ENCODE measurements at places on chromosomes 1 and 21. TPM values are rescaled to one million over a fixed set of nuclear protein-coding genes. Genes with fewer than 3 reads are reported as not detected.

SLAMF9 gene
- polyA plus RNA-seq = not detected

DNA sequence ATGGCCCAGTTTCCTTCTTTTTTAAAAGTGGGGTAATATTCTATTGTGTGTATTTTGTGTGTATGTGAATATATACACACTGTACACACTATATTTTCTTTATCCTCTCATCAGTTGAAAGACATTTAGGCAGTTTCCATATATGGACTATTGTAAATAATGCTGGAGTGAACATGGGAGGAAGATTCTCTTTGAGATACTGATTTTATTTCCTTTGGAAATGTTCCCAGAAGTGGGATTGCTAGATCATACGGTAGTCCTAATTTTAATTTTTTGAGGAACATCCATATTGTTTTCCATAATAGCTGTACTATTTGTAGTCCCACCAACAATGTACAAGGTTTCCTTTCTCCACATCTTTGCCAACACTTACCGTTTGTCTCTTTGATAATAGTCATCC, 51.0 kb downstream of the F3 start:
- no peak for DNase-seq

LRRC53 gene
- 0.07 TPM for polyA plus RNA-seq

GRCh38 chr1:170967042-170967910, 31.9 kb downstream of the MROH9 start:
- DNase-seq = peak; percentile 5

DNA sequence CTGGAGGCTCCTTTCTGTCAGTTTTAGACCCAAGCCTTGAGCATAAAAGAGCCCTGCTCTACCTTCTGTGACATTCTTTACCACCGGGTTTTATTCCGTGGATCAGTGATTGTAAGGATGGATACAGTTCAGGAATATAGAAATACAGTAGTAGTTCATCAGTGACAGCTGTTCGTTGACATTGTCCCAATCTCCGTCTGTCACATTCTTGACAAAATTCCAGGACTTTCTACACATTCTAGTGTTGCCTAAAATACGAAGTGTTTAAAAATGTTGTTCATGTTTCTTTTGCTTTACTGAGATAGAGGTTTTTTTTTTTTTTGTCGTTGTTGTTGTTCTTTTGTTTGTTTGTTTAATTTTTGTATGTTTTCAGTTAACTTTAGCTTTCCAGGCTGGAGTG, 29.9 kb downstream of the MAP10 start:
- no peak for DNase-seq

ZNF670 gene
- 9.5 TPM for polyA plus RNA-seq

- DNase-seq = no peak
Measured at GRCh38 chr1:33515607-33516006, 43.2 kb downstream of the ZSCAN20 start.

DNA sequence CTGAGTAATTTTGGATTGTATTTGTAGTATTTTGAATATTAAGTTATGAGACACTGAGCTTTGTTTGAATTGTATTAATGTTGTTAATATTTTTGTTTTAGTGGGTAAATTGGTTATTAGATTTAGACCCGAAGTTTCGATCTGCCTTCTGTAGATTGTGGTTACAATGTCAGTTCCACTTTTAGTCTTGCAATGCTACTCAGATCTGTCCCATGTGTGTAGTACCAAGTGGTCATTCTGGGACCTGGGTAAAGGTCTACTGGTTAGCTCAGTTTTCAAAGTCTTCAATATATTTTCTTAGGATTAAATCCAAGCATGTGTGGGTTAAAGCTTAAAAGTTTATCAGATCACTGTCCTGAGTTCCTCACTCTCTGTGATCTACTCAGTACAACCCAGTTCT, 346.5 kb upstream of the PROX1 start:
- DNase-seq = no peak

DNA sequence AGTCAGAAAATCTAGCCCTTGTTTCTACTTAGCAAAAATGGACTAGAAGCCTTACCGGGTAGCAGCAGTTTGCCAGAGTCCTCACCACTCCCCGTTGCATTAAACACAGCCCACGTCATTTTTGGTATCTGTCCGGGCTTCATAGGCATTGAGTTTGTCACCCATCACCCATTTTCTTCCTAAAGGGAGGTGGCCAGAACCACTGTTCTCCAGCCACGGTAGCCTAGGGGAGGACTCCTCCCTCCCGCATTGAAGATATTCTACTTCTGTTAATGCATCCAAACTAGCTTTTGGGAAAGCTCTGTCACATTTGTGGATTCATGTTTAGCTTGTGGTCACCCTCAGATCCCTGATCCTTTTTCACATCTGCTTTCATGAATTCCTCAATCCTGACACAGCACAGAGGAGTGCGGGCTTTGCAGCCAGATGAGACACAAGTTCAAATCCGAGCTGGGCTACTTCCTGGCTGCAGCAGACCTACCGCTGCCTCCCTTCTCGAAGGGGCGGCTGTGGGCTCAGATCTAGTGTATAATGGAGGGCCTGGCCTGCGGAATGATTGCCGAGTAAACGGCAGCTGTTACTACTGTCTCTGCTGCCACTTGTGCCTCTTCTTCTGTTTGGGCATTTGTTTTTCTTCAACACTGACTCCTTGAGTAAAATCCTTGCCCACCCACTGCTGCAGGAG, 63.2 kb upstream of the EFHD2 start:
- no peak for DNase-seq

- DNase-seq = no peak
Measured at GRCh38 chr1:88985032-88985431, 7.4 kb downstream of the KYAT3 start.

GRCh38 chr21:23921670-23922418, 1685.4 kb downstream of the MRPL39 start:
- DNase-seq = no peak

DNA sequence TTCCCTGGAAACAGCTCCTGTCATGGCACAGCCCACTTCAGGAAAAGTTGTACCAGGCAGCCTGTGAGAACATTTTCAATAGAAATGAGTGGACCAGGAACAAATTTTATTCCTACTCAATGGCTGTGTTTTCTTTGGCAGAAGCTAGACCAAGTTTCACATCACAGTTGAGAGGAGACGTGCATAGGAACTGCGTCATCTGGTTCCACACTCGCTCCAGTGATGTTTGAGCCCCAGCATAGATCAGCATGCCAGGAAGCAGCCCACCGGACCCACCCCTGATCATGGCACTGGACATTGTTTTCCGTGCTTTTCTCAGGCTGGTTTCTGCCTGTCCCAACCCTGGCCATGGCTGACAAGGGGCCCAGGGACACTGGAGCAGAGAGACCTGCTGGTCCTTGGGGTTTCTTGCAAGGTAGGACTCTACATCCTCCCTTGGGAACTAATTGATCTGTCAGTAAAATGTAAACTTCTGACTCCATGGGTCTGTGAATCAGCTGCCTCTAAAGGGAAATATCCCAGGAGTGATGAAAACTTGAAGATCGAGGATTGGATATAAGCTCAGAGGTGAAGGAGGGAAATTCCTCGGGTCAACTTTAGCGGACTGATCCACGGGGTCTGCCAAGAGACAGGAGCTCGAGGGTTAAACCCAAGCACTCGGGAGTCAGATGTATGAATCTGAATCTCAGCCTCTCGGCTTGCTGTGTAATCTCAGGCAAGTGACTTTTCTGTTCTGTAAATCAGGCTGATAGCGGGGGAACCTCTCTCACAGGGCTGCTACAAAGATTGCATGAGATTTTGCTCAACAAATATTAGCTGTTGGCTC, 35.7 kb downstream of the NEK2 start:
- DNase-seq = no peak

FAM72D gene
- 2.6 TPM for polyA plus RNA-seq

RGS13 gene
- not detected for polyA plus RNA-seq

GRCh38 chr1:224563666-224564065, 52.5 kb upstream of the CNIH3 start:
- no peak for DNase-seq

SERTAD4 gene
- 3.9 TPM for polyA plus RNA-seq

DNA sequence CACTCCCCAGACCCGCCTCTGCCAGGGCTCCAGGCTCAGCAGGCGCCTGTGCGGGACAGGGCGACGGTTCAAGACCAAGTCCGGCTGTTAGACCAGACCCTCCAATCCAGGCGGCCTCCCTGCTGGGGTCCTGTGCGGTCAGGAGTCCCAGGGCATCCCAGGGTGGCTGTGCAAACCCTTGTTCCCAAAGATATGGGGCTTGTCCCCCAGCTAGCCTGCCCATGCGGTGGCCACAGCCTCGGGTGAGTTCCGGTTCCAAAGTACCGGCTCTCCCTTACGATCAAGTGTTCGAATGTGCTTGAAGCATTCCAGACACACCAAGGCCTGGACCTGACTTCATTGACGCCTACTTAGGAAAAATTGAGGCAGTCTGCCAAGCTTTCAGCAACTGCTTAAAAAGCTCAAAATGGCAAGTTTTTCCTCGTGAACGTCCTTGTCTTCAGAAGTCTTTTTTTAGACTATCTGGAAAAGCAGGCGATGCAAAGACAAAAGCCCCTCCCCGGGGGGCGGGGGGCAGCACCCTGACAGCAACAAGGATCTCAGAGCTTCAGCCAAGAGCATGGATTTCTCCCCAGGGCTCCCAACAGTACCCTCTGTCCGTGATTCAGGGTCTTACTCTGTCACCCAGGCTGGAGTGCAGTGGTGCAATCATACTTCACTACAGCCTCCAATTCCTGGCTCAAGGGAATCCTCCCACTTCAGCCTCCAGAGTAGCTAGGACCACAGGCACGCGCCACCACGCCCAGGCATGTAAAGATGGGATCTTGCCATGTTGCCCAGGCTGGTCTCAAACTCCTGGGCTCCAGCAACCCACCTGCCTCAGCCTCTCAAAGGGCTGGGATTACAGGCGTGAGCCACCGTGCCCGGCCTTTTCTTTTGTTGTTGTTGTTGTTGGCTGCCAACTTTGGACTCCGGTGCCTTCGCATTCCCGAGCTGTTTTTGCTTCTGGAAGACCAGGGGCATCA, 2.3 kb downstream of the FAAP20 start:
- DNase-seq = no peak

DNA sequence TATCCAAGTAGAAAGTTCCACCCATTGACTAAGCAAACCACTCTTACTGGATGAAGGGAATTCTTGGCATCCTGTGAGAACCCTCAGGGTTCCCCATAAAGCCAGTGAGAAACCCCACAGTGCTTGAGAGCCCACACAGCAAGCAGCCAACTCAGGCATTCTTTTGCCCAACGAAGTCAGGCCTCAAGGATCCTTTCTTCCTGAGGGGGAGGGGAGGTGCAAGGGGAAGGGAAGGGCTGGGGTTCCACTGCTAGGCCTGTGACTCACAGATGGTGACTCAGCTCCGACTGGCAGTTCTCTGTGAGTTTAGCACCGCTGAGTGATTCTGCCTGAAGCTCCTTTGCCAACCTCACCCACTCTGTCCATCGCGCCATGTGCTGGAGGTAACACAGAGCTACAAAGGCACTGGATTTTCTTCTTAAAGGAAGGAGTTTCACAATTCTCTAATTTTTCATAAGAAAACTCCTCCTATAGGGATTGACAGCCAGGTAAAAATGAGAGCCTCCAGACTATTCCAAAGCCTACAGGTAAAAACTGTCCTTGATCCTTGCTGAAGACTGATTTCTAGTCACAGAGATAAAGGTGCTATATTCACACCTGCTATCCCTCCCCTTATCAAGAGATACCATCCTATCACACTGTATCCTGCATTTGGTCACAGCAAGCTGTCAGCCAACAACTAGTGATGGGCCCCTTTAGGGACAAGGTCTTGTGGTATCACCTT, 4.8 kb downstream of the ENO1 start:
- DNase-seq = no peak

ACOT11 gene
- polyA plus RNA-seq = 9.9 TPM

DNA sequence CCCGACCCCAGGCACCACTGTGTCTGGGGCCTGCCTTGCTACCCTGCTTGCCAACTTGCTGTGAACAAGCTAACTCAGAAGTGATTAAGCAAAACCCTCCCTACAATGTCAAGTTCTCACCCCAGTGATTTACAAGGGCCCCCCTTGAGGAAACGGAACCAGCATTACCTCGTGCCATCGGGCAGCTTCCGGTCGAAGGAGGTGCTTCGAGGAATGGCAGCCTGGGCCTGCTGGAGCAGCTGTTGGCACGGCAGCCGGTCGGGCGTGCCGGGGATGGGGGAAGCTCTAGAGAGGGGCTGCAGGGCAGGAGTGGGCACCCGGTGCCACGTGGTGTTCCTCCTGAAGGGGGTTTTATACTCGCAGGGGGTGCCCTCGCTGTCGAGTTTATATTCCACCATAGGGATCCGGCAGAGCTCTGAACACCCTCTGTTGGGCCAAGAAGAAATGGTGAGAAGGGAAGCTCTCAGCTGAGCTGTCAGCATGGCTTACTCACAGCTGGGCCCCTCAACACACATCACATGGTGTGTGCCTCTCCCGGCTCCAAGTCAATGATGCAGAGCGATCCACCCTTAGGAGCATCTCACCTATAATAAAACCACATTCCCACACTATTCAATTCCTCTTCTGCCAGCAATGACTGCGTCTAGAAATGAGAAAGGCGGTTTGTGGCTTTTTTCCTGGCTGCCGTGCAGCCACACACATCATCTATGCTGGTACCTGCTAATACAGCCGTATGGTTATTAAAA, 184.4 kb downstream of the SIPA1L2 start:
- no peak for DNase-seq

TENT5C gene
- polyA plus RNA-seq = 2.6 TPM

AK5 gene
- polyA plus RNA-seq = 4.4 TPM

- DNase-seq = no peak
Measured at GRCh38 chr21:45388611-45389296, 16.2 kb upstream of the COL18A1 start.

DNA sequence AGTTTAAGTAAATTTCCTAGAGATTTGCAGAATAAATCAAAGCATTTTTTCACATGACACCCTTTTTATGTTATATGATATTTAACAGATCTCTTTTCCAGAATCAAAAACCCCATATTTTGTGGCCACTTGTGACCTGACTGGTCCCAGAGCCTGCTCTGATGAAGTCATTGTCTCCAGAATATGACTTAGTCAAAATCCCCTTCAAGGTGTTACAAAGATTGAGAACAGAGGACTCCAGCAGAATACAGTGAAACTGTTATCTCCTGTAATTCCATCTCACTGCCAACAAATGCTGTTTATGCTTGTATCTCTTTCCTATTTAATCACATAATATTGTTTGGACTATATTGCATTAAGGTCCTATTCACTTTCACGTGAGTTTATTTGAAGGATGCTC, 25.6 kb downstream of the RGS1 start:
- DNase-seq = no peak

DNA sequence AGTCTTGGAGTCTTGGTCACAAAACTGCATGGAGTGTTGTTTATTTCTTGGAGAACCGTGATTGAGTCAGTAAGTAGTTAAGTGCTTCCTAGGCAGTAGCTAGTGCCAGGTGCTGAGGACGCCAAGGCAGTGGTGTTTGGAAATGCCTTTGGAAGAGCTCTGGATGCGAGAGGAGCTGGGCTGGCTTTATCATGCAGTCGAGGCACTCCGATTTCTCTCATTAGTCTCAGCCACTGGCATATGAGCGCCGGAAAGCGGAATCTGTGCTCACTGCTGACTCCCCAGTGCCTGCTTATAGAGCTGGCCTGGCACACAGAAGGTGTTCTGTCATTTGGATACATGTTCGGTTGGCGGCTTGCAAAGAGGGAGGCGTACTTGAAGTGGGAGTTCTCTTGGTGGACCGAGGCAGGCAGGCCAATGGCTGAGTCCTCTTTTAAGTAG, 3.6 kb downstream of the TENT5C start:
- DNase-seq = no peak
